ENCODE measurements at places on chromosomes 5 and 9.

DNA sequence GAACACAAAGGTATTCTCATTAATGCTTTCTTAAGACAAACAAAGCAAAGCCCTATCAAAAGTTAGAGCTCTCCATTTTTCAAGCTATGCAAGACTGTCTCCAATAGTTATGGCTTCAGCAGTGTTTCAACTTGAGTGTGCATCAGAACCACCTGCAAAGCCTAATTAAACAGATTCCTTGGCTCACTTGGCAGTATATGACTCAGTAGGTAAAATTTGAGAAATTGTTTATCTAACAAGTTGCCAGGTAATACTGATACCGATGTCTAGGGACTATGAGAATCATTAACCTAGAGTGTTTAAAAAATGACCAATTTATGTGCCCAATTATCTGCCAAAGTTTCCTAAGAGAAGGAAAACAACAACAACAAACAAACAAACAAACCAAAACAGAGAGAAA, 60.3 kb upstream of the PARP8 start:
- DNase-seq, result no peak

DNA sequence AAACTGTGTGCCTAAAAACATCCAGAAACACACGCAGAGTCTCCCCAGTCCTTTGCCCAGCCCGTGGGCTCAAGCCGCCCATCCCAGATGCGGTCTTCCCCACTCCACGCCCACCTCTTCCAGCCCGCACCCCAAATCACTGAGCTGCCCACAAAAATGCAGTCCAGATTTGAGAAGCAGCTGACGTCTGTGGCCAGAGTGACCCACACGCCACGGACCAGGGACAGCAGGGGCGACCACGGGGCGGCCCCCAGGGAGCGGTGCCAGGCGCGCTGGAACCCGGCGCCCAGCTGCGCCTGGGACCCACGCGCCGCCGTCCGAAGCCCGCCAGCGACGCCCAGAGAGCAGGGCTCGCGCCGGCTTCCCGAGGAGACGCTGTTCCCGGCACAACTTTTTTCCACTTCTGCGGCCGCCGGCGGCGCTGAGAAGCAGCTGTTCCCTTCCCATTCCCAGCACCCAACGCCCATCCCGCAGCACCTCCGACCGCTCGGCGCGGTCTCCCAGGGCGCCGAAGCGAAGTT, 674 bp downstream of the LHFPL2 start:
- no peak for DNase-seq

DNA sequence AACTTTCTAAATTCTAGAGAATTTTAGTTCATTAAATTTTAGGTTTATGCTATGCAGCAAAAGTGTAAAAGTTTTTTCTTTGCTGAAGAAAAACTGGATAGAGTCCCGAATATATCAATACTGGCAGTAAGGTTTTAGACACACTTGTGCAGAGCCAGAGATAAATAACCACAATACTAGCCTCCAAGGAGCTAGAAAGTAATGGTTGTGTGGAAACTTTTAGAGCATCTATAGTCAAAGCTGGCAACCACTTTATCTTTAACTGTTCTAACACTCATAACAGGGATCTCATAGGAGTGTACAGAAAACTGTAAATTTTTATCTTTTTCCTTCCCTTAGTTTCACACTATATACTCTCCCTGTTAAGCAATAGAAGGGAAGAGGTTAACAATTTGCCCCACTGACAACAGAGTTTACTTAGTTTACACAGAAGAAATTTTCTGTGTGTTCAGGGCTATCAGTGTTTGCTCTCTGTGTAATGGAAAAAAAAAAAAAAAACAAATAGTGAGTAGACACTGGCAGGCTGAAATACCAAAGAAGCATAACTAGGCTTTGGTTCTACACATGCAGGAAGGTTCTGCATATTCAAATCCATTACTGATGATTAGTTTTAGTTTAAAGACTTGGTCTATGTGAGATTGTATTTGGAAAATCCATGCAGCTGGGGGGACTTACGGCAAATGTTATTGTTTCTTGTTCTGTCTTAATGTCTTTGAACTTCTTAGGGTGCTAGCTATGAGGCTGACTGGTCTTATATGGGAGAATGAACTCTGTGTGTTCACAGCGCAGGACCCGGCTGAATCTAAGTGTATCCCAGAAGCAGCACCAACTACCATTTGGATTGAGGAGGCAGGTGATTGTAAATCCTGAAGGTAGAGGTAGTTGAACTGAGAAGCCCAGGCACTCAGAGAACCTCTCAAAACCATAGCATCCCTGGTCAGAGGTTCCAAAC, 187.6 kb downstream of the PCSK1 start:
- no peak for DNase-seq

DNA sequence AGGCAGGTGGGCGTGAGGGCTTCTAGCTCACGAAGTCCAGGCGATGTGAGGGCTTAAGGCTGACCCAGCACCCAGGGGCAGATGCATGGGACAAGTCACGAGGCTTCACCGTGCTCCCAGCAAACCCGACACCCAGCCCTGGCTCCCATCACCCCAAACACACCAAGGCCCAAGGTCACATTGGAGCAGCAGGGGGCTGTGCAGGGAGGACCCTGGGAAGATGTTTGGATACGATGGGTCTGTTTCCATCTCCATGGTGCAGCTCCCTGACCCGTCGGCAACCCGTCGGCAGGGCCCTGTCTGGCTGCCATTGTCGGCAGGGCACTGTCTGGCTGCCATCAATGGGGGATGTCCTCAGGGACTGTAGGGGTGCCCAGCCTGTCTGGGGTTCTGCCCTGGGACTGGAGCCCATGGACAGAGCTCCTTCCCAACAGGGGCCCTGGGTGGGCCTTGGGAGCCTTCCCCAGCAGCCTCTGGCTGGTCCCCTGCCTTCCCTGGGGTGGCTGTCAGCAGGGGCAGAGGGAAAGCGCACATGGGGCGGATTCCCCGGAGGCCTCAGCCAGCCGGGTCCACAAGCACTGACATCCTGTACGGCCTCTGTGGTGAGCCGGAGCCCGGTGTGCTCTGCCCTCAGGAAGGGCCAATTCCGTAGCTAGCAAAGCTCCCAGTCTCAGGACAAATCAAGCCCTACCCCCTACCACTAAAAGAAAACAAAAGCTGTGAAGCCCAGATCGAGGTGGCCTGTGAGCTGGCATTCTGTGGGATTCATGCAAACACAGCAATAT, 47.1 kb downstream of the NACC2 start:
- DNase-seq, result no peak

DNA sequence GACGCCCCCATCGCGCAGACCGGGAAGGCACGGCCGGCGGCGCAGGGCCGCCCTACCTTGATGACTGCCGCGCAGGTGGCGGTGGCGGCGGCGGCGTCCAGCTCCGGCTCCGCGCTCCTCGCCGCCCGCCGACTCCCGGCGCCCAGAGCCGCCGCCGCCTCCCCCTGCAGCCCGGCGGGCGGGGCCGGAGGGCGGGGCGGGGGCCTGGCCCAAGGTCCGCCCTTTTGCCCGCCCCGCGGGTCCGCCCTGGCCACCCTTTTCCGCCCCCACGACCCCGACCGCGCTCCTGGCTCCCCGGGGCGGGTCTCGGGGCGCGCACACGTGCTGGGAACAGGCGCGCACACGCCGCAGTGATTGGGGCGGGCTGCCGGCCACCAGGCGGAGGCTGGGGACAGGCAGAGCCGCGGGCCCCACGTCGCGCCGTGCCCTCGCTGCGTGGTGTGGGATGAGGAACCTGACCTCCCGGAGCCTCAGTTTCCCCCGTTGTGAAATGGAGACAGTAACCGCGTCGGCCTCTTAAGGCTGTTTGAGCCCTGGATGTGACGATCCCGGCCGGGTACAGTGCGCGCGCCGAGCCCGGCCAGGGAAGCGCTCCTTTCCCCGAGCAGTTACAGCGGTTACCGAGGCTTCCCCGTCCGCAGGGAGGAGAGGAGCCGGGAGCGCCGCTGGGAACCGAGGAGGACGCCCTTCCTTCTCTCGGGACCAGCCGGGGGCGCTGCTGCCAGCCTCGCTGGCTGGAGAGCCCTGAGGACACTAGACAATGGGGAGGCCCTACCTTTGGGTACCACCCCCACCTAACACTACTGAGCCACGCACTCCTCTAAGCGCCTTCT, at the start of gene CORO2A:
Gene CORO2A, minus strand, starts transcription at position 135 of the 833 bp plus-strand sequence. CDS start 34,977 bp downstream, outside the sequence.
- peak; percentile 56 for DNase-seq

DNA sequence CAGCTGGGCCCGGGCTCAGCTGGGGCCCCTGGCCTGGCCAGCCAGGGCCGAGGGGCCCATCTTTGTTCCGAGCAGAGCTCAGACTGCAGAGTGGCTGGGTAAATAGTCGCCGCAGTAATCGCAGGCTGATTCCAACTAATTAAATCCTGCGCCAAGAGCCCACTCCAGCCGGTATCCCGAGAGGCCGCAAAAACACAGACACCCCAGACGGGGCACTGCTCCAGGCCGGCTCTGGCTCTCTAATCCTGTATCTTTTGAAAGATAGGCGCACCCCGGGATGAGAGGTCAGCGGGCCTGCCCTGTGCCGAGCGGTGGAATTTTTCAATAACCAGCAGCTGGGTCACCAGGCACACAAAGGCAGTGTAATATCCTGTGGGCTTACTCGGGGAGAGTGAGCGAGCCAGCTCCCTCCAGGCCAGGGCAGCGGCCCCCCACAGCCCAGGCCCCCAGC, 57.7 kb downstream of the LMX1B start:
- DNase-seq, result no peak

DNA sequence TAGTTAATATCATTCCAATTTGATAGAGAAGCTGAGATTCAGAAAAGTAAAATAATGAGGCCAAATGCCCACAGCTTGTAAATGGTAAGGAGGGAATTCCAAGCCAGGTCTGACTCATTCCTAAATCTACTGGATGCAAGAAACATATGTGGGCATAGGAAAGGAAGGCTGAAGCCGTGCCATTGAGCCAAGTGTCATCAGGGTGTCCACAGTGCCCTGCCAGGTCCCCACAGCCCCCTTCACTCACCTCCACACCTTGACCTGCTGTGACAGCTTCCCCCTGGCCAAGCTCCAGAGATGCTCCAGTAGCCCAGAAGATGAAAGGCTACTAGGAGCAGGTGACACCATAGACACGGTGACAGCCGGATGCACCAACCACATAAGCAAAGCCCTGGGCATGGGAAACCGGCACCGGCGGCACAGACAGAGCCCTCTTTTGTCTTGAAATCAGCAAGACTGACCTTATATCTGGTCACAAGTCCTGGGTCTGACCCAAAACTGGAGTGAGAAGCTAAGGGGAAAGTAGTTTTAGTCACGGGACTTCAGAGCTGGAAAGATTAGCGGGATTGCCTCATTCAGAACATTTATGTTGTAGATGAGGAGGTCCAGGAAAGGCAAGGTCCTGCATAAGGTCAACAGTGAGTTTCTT, 20.1 kb upstream of the FAT2 start:
- DNase-seq, result no peak

DNA sequence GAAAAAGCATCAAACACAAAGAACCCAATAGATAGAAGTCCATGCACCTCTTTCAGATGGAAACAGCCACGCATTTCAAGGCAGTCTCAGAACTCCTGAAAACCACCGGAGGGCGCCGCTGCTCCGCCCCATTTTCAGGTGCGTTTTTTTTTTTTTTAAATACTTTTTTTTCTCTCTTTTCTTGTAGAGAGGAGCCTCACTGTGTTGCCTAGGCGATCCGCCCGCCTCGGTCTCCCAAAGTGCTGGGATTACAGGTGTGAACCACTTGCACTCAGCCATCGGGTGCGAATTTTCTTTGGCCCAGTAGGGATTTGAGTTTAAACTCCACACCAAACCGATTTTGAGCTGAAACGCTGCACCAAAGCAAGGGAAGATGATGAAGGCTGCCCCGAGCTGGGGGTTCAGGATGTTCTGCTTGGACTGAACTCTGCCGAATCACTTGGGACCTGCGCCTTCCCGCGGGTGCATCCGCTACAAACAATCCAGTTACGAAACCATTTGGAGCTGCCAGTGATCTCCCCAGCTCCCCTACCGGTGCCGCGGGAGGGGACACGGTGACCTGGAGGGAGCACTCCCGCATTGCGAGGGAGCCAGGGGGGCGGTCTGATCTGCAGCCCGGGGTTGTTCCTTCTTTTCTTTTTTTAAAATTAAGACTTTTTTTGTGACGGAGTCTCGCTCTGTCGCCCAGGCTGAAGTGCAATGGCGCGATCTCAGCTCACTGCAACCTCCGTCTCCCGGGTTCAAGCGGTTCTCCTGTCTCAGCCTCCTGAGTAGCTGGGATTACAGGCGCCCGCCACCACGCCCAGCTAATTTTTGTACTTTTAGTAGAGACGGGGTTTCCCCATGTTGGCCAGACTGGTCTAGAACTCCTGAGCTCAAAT, 1.4 kb downstream of the PTGR1 start:
- DNase-seq, result peak; percentile 51

GRCh38 chr5:50947906-50948683, 281.7 kb downstream of the PARP8 start:
- DNase-seq, result no peak

GRCh38 chr5:136330353-136331038, 34.8 kb downstream of the TRPC7 start:
- no peak for DNase-seq

DNA sequence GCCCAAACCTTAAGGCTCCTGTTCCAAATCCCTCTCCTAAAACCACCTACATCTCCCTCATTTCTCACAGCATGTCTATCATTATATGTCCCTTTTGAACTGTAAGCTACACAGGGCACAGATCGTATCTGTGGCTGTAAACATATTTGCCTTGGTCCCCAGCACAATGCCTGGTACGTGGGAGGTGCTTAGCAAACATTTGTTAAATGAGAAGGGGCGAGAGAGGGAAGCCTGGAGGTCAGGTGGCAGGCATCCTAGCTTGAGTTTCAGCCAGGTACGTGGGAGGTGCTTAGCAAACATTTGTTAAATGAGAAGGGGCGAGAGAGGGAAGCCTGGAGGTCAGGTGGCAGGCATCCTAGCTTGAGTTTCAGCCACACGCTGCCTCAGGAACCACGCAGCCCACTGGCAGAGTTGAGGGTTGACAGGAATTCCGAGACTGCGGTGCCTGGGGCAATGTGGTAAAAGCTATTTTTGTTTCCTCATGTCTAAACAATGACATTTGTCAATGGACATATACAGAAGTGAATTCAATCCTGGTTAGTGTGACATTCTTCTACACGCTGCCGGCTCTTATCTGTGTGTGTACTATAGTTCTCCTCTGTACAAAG, 113.6 kb downstream of the EFNA5 start:
- DNase-seq, result no peak

DNA sequence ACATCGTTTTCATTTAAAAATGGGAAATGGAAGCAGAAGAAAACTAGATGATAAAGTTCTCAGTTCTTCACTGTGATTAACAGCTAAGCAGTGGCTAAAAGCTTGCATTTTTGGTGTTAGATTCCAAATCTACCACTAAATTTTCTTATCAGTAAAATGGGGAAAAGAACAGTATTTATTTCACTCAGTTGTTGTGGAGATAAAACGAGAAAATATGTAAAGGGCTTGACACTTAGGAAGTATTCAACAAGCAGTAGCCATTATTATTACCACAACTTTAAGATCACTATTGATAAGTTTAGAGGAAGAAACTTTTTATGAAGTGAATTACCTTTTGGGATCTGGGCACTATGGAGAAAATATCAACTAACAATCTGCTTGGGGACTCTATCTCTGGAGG, 4.5 kb downstream of the STOM start:
- no peak for DNase-seq

Measured in activated effector memory CD4-positive, alpha-beta T cell treated with Interleukin-2 at 50 U/mL for 16 hours (primary cell).